ENCODE measurements at places on chromosomes 2 and 18.

- no peak for DNase-seq
Observed at GRCh38 chr2:61356958-61357350, 113.9 kb downstream of the USP34 start.

DNA sequence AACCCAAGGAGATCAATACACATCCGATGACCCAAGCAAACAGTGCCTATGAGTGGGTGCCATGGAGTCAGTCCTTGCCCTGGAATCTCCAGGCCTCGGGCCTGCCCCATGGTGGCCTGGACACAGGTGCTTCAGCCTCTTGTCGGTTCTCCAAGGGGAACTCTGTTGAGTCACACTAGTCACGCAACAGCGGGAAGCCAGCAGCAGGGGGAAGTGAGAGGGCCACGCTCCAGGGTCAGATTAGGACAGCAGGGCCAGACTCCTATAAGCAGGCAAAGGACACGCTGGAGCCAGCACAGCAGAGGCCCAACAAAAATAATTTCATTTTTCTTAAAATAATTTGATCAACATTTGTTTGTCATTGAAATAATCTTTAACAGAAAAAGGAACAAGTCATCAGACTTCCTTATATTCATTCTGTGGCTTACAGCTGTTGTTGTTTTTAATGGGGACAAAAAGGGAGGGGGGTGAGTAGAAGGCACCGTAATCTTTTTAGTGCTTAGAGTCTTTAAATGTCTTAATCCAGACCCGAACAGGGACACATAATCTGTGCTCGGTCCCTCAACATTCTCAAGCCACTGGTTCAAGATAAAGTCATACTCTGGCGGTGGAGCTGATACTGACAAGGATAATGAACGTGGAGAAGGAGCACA lies 16.4 kb upstream of the ARMC9 start:
- no peak for DNase-seq

DNA sequence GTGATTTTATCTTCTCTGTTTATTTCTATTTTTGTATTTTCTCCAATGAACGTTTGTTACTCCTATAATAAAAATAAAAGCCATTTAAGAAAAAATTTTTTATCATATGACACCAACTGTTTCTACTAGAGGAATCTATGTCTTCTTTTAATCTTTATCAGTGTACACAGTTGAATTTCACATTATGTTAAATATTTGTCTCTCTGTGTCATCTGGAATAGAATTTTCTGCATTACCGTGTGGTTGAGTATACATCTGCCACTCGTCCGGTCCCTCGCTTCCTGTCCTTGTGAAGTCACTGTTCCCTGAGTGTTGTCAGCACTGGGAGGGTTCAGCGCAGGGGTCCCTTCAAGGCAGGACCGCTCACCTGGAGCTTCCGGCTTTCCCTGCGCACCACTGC lies 99.2 kb downstream of the LDLRAD4 start:
- no peak for DNase-seq

DNA sequence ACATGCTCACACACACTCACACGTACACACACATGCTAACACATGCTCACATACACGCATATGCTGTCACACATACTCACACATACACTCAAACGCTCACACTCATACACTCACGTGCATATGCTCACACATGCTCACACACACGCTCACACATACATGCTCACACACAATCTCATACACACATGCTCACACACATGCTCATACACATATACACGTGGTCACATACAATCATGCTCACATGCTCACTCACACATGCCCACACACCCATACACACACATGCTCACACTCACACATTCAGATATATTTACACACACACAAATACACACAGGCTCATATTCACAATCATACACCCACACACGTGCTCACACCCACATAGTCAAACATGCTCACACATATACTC lies 17.5 kb upstream of the SALL3 start:
- no peak for DNase-seq

GRCh38 chr2:191316246-191316994 lies 71.2 kb downstream of the MYO1B start:
- no peak for DNase-seq

- no peak for DNase-seq
Observed at GRCh38 chr2:6878549-6878948, 972 bp downstream of the RSAD2 start.

GRCh38 chr18:58991167-58991798 lies 126.6 kb downstream of the ZNF532 start:
- no peak for DNase-seq

DNA sequence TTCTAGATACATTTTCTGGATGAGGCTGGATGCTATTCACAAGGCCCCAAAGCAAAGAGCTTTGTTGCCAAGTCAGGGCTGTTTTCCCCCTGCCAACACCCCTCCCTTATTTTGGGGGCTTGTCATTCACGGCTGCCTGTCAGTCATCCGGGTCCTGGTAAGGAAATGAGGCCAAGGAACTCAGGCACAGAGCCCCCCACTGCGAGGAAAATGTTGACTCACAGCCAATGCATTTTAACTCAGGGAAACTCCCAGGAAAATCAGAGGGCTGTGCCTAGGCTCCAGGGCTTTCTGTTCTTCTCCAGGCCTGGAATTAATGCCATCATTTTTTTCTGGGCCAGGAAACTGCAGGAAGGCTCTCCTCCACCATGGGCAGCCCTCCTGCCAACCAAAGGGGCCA lies 241.1 kb downstream of the SMAD2 start:
- DNase-seq = no peak
